ENCODE measurements at places on chromosomes 7 and 10.
A peak's percentile ranks its signal among the peaks of the same experiment; 100 is the strongest.

DNA sequence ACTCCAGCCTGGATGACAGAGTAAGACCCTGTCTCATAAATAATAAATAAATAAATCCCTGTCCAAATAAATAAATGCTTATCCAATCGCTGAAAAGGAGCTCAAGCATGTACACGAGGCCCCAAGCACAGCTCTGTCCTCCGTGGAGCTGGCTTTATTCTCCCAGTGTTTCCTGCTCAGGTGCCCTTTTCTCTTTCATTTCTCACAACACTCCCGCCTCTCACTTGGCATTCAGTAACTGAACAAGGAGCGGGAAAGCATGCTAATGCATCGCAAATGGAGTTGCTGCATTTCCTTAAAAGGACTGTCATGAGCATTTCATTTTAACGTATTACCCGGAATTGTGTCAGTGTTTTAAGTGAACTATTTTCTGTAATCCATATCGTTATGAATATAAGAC is 210.9 kb upstream of the C7orf33 start:
- no peak for DNase-seq

GRCh38 chr10:76126607-76127527 is 695.4 kb downstream of the LRMDA start:
- no peak for DNase-seq

GRCh38 chr10:99895867-99896266 is 113.4 kb downstream of the ABCC2 start:
- no peak for DNase-seq

- DNase-seq = no peak
Observed at GRCh38 chr10:99676895-99677294, 17.6 kb downstream of the ENTPD7 start.

- DNase-seq = no peak
Observed at GRCh38 chr7:127525866-127526480, 59.4 kb downstream of the GCC1 start.

GRCh38 chr10:32048282-32048681 is 7.9 kb downstream of the KIF5B start:
- no peak for DNase-seq

DNA sequence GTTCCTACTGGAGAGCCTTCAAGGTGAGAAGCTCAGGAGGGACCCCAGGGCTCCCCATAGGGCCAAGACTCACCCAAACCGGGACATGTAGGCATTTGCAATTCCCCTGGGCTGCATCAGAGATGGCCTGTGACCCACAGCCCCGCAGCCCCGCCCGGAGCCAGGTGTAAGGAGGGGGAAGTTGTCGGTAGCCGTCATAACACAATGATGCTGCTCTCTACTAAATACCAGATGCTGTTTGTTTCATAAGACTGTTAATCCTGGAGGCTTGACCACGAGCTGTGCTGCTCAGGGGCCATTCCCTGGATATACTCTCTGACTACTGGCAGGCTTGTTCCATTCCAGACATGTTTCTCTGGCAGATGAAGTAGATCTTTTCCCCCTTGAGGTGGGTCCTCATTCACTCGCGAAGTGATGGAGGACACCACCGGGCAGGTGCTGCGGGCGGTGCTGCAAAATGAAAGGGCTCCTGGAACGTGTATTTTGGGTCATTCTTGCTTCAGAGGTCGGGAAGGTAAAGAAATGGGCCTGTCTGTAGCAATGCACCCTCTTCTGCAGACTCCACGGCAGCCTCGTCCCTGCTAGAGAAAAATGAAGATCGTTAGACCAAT is 61.1 kb downstream of the MKI67 start:
- DNase-seq = peak; percentile 7

- no peak for DNase-seq
Observed at GRCh38 chr7:108808549-108809266, 239.0 kb downstream of the DNAJB9 start.

GRCh38 chr10:84706431-84706830 is 378.0 kb downstream of the CCSER2 start:
- no peak for DNase-seq

DNA sequence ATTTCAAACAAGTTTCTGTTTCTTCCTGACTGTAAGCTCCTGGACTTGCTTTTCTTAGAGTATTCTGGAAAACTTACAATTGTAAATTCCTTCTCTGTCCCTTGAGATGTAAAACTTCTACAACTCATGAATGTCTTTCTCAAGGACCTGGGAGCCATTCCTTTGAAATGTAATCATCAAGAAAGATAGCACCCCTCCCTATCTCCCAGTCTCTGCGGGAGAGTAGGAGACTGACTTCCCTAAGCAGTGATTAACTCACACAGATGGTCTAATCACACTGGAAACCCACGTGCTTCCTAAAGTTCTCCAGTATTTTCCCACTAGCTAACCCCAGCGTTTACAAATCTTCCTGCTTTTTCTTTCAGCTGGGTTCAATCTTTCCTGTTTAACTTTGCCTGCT is 549.4 kb downstream of the SORCS1 start:
- no peak for DNase-seq

- peak; percentile 67 for DNase-seq
Observed at GRCh38 chr10:3776796-3777571, 8.0 kb downstream of the KLF6 start.

- DNase-seq = no peak
Observed at GRCh38 chr7:151013733-151014497, 10.4 kb downstream of the ATG9B start.

- DNase-seq = no peak
Observed at GRCh38 chr10:97307866-97308780, 10.9 kb upstream of the FRAT1 start.
